ENCODE measurements at places on chromosomes 1 and 21.

GRCh38 chr1:109238382-109238781 lies 11.0 kb upstream of the CELSR2 start:
- no peak for DNase-seq

GRCh38 chr1:203754455-203754864 lies 10.5 kb upstream of the LAX1 start:
- DNase-seq: peak; percentile 62

DNA sequence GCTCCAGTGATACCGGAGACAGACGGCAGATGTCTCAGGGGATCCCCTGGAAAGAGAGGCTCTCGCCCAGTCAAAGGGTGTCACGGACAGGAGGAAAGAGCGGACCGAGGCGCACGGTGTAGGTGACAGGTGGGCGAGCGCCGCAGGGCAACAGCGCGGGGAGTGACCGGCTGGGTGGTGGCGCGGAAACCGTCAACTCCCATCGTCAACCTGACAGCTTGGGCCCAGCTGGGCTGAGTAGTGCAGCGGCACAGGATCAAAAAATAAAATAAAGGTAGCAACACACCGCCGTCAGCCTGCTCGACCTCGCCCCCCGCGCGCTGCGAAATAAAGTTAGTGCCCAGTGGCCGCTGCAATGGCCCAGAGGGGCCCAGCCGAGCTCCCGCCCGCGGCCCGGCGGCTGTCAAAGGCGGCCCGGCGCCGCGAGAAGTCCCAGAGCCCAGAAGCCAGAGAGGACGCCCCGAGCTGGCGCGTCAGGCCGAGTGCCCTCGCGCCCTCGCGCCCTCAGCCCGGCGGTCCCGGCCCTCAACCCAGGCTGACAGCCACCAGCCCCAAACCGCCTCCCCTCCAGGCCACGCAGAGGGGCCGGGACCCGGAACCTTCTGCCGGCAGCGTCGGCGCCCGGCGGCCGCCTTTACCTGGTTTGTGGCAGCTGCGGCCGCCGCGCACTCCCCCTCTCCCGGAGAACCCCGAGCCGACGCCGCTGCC lies at the start of gene LYST:
Gene LYST (minus strand): TSS at position 702 of the 708 bp plus-strand sequence. CDS start 36,489 bp downstream, outside the sequence.
- peak; percentile 74 for DNase-seq

DNA sequence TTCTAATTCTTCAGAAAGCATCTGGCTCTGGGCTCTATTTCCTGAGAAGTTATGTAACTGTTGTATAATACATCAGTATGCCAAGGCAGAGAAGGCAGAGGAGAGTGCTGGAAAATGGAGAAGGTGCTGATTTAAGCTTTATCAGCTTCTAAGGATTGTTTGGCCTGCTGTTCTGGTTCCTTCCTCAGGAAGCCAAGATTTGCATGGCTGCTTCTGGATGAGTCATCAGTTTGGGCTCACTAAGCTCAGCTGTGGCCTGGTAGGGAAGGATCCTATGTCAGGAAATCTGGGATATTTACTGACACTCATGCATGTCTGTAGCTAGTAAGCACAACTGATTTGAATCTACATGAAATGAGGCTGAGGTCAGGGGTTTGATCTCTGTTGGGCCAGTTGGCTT lies 73.2 kb upstream of the ADGRL4 start:
- no peak for DNase-seq

DNA sequence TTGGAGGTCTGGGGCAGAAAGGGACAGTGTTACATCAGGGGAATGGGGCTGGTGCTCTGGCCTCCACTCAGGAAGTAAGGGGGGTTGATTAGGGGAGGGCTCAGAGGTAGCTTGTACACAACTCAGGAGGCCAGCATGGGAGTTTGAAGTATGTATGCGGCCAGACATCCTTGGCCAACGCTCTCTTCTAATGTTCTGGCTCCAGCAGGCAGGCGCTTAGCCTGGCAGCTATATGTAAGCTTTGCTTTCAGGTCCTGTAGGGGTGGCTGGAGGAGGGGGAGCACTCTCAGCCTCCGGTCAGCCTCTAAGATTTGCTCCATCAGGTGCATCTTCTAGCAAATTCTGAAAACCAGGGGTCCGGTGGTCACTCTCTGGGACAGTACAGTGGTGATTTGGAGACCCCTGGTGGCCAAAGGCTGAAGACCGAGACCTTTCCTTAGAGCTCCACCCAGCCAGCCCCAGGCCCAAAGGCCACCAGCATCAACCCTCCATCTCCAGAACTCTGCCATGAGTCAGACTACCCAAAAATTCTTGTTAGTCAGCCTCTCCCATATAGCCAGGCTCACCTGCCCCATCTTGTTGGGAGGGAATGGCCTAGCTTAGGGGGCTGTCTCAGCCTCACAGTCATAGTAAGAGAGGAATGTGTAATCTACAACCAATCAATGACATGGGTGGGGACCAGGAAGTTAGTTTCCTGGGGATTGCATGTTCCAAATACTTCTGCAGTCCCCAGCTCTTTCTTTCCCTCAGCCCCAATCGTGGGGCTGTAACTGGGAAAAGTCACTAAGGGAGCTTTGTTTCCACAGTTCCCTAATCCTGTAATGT lies 9.7 kb upstream of the COL8A2 start:
- peak; percentile 75 for DNase-seq

DNA sequence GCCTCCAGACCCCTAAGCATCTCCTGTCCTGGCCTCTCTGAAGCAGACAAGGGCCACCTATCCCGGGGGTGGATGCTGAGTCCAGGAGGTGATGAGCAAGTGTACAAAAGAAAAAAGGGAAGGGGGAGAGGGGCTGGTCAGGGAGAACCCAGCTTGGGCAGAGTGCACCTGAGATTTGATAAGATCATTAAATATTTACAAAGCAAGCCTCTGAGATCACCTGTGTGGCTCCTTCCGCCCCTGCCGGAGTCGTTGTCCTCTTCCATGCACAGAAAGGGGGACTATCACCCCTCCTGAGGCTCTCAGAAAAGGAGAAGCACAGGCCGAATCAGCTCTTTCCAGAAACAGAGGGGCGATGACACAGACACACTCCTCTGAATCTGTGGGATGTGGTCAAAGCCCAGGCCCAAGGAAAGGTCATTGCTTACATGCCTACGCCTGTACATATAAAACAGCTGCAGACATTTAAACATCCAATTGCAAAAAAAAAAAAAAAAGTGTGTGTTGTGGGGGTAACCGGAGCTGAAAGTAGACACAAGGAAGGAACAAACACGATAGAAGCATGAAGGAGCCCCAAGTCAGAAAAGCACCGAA lies 30.9 kb downstream of the PRSS38 start:
- DNase-seq: no peak

GRCh38 chr1:228512781-228513198 lies 25.6 kb downstream of the RNF187 start:
- DNase-seq: no peak

- no peak for DNase-seq
These were observed 33.1 kb downstream of the MAP3K21 start for GRCh38 chr1:233360525-233361102.

DNA sequence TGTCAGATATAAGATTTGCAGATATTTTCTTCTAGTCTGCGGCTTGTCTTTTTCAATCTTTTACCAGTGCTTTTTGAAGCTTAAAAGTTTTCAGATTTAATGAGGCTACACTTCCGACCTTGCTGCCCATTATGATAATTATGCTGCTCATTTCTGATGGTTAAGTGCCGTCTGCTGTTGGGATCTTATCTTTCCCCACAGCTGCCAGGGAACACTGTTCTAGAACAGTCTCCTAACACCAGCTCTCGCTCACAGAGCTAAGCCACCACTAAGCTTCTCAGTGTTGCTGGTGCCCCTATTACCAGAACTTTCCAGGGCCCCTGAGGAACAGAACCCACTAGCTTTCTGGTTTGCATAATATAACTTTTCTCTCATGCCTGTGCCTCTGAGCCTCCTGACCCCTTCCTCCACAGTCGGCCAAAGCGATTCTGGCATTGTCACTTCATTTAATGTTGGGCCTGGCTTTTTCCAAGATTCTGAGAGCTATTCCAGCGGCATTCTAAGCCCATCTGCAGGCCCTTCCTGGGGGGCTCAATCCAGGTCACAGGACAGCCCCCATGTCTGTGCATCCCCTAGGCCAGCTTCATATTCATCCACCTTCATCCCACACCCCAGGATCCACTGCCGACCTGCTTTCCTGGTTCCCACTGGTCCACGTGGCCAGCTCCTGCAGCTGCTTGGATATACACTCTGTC lies 237.0 kb downstream of the PTPRU start:
- no peak for DNase-seq

DNA sequence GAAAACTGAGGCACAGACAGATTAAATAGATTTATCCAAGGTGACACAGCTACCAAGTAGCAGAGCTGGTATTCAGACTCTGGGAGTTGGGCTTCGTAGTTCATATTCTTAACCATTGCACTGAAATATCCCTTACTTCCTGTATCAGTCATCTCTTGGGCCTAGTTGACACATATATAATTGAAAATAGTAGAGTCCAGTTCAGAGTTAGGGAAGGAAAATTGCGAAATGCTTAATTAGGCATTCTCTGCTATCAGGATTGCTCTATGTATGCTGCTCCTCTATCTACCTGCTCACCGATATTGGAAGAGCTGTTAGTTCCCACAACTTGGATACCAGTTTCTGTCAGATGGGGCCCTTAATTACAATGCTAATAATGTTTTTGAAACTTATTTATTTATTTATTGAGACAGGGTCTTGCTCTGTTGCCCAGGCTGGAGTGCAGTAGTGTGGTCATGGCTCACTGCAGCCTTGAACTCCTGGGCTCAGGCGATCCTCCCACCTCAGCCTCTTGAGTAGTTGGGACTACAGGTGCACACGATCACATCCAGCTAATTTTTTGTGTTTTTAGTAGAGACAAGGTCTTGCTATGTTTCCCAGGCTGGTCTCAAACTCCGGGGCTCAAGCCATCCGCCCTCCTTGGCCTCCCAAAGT lies 8.2 kb downstream of the RCOR3 start:
- no peak for DNase-seq

GRCh38 chr1:211099393-211099792 lies 34.6 kb downstream of the KCNH1 start:
- DNase-seq: no peak

DNA sequence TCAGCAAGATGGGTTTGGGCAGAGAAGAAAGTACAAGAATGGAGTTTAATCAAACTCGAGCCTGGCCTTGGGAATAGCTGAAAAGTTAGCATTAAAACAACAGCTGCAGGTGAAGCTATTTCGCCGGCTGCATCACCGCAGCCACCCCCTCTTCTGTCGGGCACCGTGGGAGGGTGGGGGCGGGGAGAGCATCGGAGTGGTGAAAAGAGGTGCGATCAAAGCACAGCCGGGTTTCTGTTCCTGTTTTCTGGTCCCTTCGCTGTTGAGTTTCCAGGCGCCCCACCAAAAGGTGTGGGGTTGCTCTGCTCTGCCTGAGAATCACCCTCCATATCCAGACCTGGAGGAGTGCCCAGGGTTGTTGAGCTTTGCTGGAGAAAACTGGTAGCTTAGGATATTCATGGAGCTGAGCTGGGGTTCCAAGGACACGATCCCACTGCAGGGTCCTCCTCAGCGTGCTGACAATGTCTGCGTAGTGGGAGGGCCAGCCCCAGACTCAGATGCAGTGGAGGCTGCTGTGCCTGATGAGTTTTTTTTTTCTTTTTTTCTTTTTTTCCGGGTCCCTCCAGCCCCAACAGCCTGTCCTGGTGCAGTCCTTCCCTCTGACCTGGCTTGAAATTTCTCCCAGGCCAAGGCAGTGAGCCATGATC lies 127.5 kb upstream of the C1orf174 start:
- no peak for DNase-seq

DNA sequence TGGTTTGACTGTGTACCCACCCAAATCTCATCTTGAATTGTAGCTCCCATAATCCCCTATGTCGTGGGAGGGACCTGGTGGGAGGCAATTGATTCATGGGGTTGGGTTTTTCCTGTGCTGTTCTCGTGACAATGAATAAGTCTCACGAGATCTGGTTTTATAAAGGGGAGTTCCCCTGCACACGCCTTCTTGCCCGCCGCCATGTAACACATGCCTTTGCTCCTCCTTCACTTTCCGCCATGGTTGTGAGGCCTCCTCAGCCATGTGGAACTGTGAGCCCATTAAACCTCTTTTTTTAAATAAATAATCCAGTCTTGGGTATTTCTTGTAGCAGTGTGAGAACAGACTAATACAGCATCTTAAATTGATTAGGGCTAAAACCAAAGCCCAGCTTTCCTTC lies 22.6 kb upstream of the RERE start:
- peak; percentile 60 for DNase-seq

GRCh38 chr1:53197291-53198200 lies 922 bp downstream of the CPT2 start:
- DNase-seq: peak; percentile 49

DNA sequence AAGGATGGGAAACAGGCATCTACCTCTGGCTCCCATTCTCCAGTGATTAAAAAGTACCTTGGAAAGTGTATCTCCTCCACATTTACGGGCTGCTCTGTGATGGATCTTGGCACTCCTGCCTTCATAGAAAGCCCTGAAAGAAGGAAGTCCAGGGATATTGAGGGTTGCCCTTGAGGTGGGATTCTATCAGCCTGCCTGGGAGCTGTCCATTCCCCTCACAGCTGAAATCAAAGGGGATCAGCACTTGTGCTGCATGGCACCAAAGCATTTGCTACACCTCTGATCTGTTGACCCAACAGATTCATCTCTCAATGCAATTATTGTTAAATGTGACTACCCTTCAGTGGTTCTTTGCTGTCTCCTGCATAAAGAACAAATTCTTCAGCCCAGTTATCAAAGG lies 442.0 kb upstream of the RUNX1 start:
- DNase-seq: no peak

DNA sequence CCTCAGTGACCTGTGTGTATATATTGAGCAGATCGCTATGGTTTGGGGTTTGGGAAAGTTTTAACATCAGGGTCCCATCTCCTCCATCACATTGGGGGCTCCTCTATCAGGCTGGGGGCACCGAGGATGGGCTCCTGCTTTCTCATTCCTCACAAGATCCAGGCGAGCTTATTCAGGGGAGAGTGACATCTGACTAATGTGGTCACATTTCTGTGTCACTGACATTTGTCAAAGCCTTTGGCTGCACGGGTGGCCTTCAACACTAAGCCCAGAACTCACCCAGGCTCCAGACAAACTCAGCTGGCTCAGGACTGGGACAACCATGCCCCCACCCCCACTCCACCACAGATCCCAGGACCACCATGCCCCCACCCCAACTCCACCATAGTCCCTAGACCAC lies 103.3 kb upstream of the IFFO2 start:
- DNase-seq: no peak

DNA sequence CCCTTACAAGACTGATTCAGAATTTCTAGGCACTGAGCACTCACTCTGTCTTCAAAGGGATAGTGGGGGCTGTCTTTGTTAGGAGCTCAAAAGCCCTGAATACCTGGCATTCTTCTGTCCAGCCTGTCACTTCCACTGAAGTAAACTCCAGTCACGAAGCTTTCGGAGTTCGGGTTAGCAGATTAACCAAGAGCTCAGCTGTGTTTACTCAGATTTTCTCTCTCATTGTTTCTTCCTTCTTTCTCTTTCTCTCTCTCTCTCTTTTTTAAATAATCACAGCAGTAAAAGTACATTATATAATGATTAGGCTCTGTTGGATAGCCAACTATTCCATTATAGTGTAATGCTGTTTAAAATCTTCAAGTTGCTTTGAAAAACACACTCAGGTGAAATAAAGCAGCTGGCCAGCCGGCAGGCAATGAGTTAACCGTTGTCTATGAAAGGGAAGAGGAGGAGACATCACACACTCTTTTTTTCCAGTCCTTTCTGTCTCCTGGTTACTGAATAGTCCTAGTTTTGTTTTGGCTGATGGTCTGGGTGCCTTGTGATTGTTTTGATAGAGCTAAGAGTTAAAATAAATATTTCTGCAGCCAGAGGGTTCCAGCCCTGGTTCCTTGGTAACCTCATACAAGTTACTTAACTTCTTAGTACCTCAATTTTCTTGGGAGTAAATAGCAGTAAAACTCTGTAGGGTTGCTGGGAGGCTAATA lies 89.8 kb downstream of the ADSS2 start:
- no peak for DNase-seq

- DNase-seq: no peak
These were observed 22.7 kb upstream of the SH3BGRL3 start for GRCh38 chr1:26257222-26257621.
